Aorta (tissue), 5 donors: ENCODE measurements at places on chromosomes 11 and 22. TPM values are rescaled to one million over a fixed set of nuclear protein-coding genes. Genes with fewer than 3 reads are reported as not detected.
A peak's percentile ranks its signal among the peaks of the same experiment; 100 is the strongest.

BIK gene
- total RNA-seq, result not detected

SLC5A12 gene
- not detected for total RNA-seq

MMP11 gene
- 3.0 TPM for total RNA-seq

GRCh38 chr11:76235233-76236091 lies 29.2 kb upstream of the WNT11 start:
- no peaks in the 10 kb centered on the region for H3K4me1 ChIP-seq
- H3K27me3 ChIP-seq, result no peaks in the 10 kb centered on the region
- DNase-seq, result peak; percentile 93
- H3K36me3 ChIP-seq, result no peaks in the 10 kb centered on the region
- peak overlapping the region; percentile 68 for H3K4me3 ChIP-seq
- peak overlapping the region; percentile 55 for H3K27ac ChIP-seq

DNA sequence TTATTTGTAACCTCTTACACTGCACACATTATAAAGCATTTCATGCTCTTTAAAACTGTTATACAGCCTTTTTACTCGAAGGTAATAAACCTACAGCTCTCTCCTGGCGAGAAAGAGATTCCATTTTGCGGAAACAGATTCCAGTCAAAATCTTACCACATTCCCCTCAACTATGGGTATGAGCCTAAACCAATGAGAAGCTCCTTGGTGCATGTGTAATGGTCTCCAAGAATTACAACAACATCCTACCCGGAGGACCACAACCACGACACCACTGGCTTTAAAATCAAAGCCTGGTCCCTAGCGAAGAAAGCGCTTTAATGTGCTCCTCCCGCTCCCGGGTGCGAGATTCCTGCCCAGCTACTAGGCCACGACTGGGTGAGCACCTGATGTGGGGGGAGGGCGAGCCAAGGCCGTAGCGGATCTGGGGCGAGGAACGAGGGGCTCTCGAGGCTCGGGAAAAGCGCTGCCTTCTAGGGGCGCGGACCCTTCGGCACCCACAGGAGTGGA lies 821 bp downstream of the CELF1 start:
- peak overlapping the region; percentile 83 for H3K27ac ChIP-seq
- DNase-seq, result no peak
- peak overlapping the region; percentile 89 for H3K4me3 ChIP-seq
- H3K4me1 ChIP-seq, result no peaks in the 10 kb centered on the region

- no peak overlapping the region for H3K4me3 ChIP-seq
- H3K36me3 ChIP-seq, result no peaks in the 10 kb centered on the region
- no peaks in the 10 kb centered on the region for H3K4me1 ChIP-seq
- H3K27ac ChIP-seq, result no peak overlapping the region
- no peaks in the 10 kb centered on the region for H3K27me3 ChIP-seq
- DNase-seq, result no peak
These were observed 476.3 kb upstream of the CADM1 start for GRCh38 chr11:115980337-115981103.

GRCh38 chr22:39901565-39902146 lies 772 bp downstream of the GRAP2 start:
- H3K36me3 ChIP-seq, result no peaks in the 10 kb centered on the region
- DNase-seq, result no peak
- no peaks in the 10 kb centered on the region for H3K27me3 ChIP-seq
- no peak overlapping the region for H3K27ac ChIP-seq
